ENCODE measurements at places on chromosomes 11 and 22. TPM values are rescaled to one million over a fixed set of nuclear protein-coding genes. Genes with fewer than 3 reads are reported as not detected.

- H3K4me3 ChIP-seq = no peak overlapping the region
- DNase-seq = no peak
- no peaks in the 10 kb centered on the region for H3K4me1 ChIP-seq
- no peaks in the 10 kb centered on the region for H3K27me3 ChIP-seq
- H3K27ac ChIP-seq = no peak overlapping the region
Observed at GRCh38 chr11:117438371-117439000, 110.8 kb downstream of the CEP164 start.

GRCh38 chr22:24247564-24248344 is 2.9 kb upstream of the GGT5 start:
- peaks cover 28% of the 10 kb centered on the region for H3K4me1 ChIP-seq
- peak overlapping the region; percentile 68 for H3K27ac ChIP-seq
- H3K27me3 ChIP-seq = no peaks in the 10 kb centered on the region
- H3K36me3 ChIP-seq = no peaks in the 10 kb centered on the region

GRCh38 chr11:94910270-94910669 is 63.1 kb downstream of the CWC15 start:
- H3K27me3 ChIP-seq = no peaks in the 10 kb centered on the region
- H3K4me3 ChIP-seq = no peak overlapping the region
- no peaks in the 10 kb centered on the region for H3K36me3 ChIP-seq
- H3K4me1 ChIP-seq = no peaks in the 10 kb centered on the region
- DNase-seq = no peak

- H3K27me3 ChIP-seq = no peaks in the 10 kb centered on the region
- H3K4me3 ChIP-seq = no peak overlapping the region
- no peaks in the 10 kb centered on the region for H3K36me3 ChIP-seq
- H3K4me1 ChIP-seq = no peaks in the 10 kb centered on the region
Observed at GRCh38 chr11:69730500-69730899, 26.7 kb upstream of the FGF19 start.

Gene DDTL
- total RNA-seq = 5.4 TPM

DNA sequence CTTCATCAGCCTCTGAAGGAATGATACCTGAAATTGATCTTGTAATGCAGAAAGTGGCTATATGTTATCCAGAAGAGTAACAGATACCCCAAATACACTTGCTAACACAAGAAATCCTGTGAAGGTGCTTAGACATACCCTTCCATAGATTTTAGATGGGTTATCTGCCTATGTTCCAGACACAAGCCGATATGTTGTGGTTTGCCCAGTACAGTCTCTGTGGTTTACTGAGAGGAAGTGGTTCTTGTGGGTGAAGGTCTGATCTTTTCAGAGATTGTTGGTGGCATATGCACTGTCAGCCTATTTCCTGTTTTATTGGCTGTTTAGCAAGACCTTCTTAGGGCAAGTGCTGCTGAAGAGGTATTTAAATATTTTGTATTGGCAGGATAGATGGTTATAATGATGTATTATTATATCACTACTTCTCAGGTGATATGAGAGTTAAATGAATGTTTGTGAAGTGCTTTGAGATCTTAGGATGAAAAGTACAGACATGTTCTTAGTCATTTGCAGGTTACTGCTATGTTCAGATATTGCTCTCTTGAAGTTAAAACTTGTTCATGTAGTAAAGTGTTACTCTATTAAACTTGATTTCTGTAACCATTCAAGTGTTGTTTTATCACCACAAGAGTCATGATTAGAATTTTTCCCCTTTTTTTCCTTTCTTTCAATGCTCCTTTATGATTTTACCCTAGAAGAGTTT is 8.2 kb downstream of the ARHGEF12 start:
- DNase-seq = no peak
- H3K4me1 ChIP-seq = peaks cover 48% of the 10 kb centered on the region
- H3K4me3 ChIP-seq = no peak overlapping the region
- H3K27me3 ChIP-seq = no peaks in the 10 kb centered on the region
- no peak overlapping the region for H3K27ac ChIP-seq

DNA sequence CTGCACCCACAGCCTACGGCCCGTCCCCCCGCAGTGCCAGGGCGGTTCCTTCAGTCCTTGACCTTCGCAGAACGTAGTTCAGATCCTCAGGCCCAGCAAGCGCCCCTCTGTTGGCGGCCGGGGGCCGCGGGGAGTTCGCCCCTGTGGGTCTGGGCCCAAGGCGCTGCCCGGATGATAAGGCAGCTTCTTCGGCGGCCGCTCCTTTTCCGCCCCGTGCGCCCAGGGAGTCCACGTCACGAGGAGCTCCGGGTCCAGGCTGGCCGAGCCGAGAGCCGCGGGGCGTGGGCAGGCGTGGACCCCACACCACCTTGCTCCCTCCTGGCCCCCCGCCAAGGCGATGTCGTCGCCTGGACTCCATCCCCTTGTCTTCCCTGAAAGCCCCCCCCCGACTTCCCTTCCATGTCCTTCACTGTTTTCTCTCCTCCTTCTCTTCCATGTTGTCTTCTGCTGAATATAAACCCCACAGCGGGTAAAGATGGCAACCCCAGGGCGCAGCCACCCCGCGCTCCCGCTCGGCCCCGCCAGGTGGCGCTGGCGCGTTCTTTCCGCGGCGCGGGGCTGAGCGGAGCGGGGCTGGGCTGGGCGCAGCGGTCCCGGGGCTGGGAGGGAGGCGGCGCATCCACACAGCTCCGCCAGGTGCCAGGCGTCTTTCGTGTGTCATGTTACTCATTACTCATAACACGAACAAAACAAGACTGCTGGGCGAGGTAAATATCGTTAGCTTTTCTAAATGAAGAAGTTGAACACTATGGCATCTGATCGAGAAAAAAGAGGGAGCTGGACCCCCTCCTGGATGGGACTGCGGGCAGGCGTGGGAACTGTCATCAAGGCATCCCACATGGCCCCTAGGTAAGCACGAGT is 321.0 kb downstream of the NTM start:
- no peak overlapping the region for H3K4me3 ChIP-seq
- H3K4me1 ChIP-seq = no peaks in the 10 kb centered on the region
- no peaks in the 10 kb centered on the region for H3K36me3 ChIP-seq
- H3K27me3 ChIP-seq = no peaks in the 10 kb centered on the region

Gene OR52E6
- not detected for total RNA-seq

- no peaks in the 10 kb centered on the region for H3K27me3 ChIP-seq
- no peak overlapping the region for H3K27ac ChIP-seq
- peaks cover 9% of the 10 kb centered on the region for H3K4me1 ChIP-seq
Observed at GRCh38 chr11:92556431-92556830, 331.8 kb downstream of the FAT3 start.

Gene CALCA
- 3.1 TPM for total RNA-seq

All from thoracic aorta (tissue), 2 donors.